ENCODE measurements at places on chromosomes 7 and 10.

GRCh38 chr7:3733541-3734140, 432.6 kb downstream of the SDK1 start:
- DNase-seq, result no peak

- peak; percentile 40 for DNase-seq
Measured at GRCh38 chr10:2927958-2928840, 139.1 kb upstream of the PFKP start.

- no peak for DNase-seq
Measured at GRCh38 chr10:29756451-29756850, 121.7 kb upstream of the SVIL start.

GRCh38 chr7:22333680-22334141, 23.2 kb downstream of the RAPGEF5 start:
- no peak for DNase-seq

DNA sequence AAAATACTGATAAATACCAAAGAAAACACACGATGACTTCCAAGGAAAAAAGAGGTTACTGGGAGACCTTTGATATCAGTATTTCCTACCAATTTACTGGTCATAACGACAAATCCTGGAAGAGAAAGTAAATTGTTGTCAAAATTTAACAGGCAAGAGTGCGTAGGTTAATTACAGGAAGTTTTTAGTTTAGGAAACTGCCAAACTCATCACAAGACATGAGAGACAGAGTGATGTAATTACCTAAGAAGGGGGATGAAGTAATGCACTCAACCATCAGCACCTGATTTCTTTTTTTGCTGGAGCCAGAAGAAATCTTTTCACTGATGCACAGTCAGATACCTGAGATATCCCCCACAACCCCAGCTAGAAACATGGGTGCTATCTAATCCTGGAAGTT, 16.8 kb downstream of the MACC1 start:
- DNase-seq, result no peak

DNA sequence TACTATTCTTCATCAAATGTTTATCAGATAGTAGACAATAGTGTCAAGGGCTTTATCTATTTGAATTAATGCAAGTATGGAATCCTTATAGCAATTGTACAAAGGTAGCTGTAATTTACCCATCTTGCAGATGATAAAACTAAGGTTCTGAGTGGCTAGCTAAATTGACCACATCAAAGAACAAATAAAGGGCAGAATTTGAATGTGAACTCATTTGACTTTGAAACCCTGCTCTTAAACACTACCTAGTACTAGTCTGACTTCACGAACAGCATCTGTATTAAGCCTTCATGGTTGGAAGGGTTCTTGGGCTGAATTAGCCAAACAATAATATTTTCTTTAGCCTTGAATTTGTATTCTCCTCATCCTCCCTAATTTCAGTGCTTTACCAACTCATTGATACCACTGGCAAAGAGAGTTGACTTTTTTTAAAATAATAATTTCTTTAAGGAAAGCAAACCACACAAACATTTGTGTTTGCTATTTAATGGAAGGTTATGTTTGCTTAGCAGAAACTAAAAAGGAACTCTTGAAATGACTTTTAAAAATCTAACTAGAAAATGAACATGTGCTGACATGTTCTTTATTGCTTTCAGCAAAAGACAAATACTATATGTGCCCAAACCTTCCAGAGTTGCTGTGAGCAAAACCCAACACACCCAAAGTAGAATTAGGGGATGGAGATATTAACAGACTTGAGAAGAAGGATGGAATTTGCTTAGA, 322.6 kb downstream of the RNLS start:
- DNase-seq, result no peak

DNA sequence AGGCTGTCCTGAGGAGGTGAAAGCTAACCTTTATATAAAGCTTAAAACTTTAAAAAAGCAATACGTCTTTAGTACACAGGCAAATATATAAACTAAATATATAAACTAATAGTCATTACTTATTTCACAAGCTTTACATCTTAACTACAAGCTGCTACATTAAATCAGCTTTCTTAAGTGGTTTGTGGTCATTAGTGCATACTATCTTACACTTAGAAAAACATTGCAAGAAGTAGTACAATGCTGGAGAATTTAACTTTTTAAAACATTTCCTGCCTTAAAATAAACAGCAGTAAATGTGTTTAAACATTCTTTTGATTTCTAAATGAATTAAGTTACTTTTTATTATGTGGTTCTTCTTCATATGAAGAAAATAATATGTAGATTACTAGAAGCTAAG, 36.3 kb downstream of the MET start:
- no peak for DNase-seq

DNA sequence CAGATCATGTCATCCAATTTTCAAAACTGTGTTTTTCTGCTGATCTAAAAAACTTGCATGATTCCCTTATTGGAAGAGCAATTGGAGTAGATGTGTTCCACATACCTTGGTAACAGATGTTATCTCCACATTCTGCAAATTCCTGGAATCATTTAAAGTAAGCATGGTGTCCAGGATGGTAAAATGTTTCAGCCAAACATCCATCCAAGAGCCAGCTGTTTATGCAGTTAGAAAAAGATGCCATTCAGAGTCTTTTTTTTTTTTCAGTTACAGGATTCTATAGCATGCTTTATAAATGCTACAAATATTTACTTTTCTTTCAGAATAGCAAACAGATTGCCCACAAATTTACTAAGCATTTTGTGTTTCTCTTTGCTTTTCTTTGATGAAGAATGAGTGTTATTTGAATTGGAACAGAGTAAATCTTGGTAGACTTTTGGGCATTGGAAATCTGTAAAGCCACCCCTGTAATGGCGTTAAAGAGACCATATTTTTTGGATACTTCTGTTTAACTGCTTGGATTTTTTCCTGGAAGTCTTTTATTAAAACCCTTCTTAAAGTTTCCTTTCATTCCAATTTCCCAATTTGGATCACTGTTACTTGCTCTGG, 149.8 kb downstream of the GNAT3 start:
- no peak for DNase-seq

- no peak for DNase-seq
Measured at GRCh38 chr10:77299320-77299719, 338.3 kb downstream of the KCNMA1 start.

- DNase-seq, result no peak
Measured at GRCh38 chr10:117222976-117223692, 17.8 kb upstream of the SLC18A2 start.

- DNase-seq, result no peak
Measured at GRCh38 chr10:6843894-6844650, 264.0 kb upstream of the PRKCQ start.

DNA sequence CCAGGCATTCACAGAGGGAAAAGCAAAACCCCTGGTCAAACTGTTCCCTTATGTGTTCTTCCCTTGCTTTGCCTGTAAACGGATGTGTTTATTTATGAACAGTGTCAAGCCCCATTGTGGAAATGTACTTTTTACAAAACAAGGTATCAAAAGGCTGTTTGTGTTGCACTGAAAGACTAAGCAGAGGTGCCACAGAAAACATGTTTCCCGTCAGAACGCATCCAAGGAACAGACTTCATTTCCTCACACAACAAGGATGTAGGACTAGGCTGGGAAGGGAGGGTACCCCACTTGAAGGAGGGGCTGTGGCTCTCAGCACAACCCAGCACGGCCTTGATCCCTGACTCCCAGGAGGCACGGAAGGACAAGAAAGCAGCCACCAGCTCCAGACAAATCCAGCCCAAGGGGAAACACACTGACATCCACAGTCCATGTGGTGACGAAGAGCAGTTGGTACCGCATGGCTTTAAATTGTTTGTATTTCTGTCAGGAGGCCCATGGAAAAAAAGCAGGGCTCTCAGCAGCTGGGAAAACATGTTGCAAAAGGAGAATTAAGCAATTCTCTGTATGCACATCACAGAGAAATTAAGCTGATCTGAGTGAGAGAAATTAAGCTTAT, 85.6 kb downstream of the RNF216 start:
- DNase-seq, result no peak

DNA sequence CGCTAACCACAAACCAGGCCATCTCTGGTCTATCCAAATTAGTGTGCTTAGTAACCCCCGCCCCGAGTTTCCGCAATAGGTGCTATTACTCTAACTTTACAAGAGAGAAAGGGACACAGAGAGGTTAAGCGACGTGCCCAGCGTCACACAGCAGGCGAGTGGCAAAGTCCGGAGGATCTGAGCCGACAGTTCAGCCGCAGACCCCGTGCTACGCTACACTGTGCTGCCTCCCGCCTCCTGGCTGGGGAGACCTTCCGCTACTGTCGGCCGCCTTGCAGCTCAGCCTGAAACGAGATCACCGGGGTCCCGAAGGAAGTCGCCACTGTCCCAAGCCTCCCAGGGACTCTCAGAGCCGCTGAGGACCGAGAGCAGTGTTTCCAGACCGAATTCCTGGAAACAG, 799 bp downstream of the INTS1 start:
- no peak for DNase-seq

DNA sequence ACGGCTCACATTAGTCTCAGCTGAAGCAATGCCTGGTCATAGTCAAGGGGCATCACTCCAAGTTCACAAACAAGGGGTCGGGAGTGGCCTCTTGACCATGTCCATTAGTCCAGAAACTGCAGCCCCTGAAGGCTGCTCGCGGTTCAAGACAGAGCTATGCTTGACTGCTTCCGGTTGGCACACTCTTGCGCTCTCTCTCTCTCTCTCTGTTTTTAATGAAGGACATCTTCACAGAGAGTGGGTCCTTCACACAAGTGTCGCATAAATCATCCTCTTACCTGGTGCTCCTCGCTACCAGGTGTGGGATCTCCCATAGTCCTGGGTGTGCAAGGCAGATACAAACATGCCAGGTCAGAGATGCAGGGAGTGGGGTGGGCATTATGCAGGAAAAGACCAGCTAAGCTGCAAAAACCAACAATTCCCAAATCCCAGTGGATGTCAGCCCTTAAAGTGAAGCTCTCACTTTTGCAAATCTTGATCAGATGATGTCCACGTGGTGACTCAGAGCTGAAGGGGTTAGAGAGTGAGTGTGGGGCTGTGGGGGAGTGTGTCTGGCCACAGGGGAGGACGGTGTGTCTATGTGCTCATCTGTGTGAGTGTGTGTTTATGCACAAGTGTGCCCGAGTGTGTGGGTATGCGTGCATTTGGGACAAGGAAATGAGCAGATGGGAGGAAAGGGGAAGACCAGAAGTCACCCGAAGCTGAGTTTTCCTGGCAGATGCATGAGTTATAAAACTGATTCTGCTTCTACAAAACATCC, 83.7 kb upstream of the PPP2R2D start:
- no peak for DNase-seq

DNA sequence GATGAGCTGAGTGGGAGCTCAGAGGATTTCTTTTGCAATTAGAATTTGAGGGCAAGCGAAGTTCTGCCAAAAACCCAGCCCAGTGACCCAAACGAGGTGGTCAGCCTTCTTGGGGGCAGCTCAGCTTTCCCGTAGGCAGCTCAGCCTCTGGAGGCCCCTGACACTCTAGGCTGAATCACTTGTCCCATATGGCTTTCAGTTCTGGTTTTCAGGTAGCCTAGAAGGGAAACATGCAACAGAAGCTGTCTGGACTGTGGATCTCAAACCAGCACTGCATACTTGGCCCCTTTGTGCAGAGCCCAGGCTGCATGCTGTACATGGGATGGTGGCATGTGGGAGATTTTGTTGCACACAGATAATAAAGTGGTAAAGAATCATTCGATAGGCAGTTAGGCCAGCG, 322.8 kb downstream of the ANKRD30A start:
- DNase-seq, result no peak

GRCh38 chr10:4828005-4828404, 2.0 kb downstream of the AKR1E2 start:
- no peak for DNase-seq

GRCh38 chr10:130227883-130228282, 91.7 kb downstream of the GLRX3 start:
- DNase-seq, result no peak

GRCh38 chr10:115921795-115922194, 351.2 kb downstream of the GFRA1 start:
- DNase-seq, result no peak
